ENCODE measurements at places on chromosomes 1 and 21. TPM values are rescaled to one million over a fixed set of nuclear protein-coding genes. Genes with fewer than 3 reads are reported as not detected.

DNA sequence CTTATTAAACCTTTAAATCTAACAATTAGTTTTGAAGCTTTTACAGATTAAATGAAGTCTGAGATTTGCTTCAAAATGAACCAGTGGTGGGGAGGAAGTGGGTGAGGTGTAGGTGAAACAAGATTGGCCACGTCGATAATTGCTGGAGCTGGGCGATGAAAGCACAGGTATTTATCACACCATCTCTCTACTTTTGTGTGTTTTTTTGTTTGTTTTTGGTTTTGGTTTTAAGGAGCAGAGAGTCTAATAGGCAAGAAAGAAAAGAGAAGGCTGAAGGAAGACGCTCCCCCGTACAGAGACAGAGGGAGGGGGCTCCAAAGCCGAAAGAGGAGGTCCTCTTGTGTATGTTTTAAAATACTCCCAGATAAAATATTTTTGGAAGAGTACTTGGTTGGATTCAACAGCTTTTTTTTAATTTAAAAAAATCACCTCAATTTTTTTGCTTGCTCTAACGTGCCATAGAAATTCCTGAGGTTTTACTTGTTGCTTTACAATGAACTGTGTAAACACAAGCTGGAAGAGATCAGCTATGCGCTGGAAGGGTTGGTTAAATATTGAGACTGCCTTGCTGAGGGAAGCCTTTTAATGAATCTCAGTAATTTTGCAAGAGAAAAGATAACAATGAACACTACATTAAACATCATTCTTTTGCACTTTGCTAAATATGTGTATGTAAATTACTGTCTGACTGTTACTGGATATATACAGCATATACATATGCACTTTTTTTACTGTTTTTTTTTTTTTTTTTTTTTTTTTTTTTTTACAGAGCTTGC lies 6.7 kb upstream of the LGALS8 start:
- DNase-seq, result no peak

DNA sequence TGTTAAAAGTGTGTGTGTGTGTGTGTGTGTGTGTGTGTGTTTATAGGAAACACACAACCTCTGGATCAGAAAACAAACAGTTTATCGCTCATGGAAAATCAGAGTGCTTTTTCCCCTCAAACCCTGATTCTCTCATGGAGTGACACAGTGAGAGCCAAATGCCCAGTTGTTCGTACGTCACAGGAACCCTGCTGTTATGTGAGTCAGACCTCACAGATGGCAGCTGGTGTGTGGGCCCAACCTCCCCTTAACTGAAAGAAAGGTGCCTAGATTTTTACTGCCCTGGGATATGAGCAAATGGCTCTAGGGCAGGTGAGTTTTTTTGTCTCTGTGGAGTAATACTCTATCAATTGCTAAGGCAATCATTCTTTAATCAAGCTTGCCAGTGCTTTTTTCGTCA lies 1788.1 kb downstream of the BRINP3 start:
- DNase-seq, result no peak

DNA sequence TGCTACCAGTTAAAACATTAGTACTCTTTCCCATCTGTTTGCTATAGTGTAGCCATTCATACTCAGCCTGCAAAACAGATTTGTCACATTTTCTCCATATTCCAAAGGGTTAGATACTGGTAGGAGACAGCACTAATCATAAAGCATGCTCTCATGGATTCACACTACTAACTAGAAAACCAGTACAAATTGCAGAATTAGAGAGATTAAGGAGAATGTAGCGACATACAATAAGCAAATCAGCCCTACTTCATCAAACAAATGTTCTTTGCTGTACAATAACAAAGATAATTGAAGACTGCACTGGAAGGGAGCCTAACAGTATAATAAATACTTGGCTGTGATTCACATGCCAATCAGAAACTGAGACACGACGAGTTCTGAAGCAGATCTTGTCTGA lies 368.0 kb upstream of the PRMT6 start:
- DNase-seq, result no peak

ANGPTL3 gene
- total RNA-seq, result not detected

SEMA4A gene
- 2.7 TPM for total RNA-seq

All from ovary (tissue), 10 donors.